Right ventricle myocardium inferior (tissue), 1 donor: ENCODE measurements at places on chromosomes 11 and 22. TPM values are rescaled to one million over a fixed set of nuclear protein-coding genes. Genes with fewer than 3 reads are reported as not detected.

GRCh38 chr11:67434395-67434881 lies 3.0 kb downstream of the PTPRCAP start:
- DNase-seq = no peak

GRCh38 chr11:94785509-94785908 lies 17.4 kb downstream of the AMOTL1 start:
- no peak for DNase-seq

The ST3GAL4 gene
- 45.1 TPM for total RNA-seq

The TEX54 gene
- not detected for total RNA-seq

DNA sequence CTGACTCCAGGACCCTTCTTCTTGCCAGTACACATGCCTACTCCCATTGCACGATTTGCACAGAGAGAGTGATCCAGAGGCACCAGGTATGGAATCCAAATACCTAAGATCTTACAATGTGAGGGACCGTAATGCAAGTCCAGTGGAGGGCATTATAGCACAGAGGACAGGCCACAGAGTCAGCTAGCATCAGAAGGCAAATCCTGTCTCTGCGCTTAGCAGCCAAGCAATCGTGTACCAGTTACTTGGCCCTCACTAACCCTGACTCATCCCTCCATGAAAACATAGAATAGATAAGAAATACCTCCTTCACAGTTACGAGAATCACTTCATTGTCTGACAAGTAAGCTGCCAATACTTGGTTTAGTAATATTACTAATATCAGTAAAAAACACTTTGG lies 69.7 kb upstream of the SLC6A5 start:
- no peak for DNase-seq

DNA sequence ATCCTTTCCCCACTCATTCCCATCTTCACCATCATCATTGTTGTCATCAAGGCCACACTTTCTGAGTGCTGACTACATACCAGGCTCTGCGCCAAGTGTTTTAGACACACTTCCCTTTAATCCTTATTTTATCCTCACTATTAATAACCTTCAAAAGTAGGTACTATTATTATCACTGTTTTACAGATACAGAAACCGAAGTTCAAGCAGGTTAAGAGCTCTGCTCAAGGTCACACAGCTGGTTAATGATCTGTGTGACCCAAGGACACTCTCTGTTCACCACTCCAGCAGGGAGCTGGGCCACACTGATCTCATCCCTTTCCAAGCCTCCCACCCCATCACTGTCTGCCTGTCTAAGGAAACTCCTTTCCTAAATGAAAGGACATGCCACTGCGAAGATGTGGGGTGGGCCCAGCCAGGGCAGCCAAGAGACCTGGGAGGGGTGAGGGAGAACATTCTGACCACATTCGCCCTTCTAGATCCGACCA lies 17.2 kb upstream of the TSKU start:
- DNase-seq = no peak

The GGTLC2 gene
- total RNA-seq = not detected

GRCh38 chr22:35023692-35024363 lies 42.1 kb upstream of the ISX start:
- DNase-seq = peak; percentile 81

The EIF4G2 gene
- total RNA-seq = 752 TPM
